ENCODE measurements at places on chromosomes 2 and 18.

DNA sequence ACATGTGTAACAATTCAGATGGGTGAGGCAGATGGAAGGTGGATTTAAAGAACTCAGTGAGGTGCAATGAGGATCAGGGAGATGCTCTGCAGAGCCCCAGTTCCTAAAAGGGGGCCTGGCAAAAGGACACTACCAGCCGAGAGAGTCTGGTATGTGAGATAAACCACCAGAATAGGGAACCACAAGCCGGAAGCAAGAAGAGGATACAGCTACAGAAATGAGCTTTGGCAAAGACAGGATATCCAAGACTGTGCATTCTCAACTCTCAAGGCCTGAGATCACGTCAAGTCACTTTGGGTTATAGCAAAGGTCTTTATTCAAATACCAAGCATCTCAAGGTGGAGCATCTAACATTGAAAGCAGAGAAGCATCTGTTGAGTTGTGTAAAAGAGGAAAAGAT lies 293.5 kb downstream of the ARHGAP15 start:
- DNase-seq: no peak

DNA sequence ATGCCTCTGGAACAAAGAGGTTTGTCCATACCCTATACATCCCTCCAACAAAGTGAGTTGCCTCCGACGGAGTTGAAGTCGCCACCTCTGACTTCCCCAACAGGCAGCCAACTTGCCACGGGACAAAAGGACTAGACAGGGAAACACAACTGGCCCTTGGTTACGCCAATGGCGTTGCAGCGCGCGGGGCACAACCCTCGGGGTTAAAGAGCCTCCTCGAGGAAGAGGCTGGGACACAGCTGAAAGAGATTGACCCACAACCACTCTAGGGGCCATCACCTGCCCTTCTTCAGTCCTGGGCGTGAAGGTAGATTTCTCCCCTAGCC lies 545 bp downstream of the GTF3C2 start:
- DNase-seq: no peak

GRCh38 chr2:100075532-100075931 lies 66.9 kb downstream of the AFF3 start:
- DNase-seq: no peak

DNA sequence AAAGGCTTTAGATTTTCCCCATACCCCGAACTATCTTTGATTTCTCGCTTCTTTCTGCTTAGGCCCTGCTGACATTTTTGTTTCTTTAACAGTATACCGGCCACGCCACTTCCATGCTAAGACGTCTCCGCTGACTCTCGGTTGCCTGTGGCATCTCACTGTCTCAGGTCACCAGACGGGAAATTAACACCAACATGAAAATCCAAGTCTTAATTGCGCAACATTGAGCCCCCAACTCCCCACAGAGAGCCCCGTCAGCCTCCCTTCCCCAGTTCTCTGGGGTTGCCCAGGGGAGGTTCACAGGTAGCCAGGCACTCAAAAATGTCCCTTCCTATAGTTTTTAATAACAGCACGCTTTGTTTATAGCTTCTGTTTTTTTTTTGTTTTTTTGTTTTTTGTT lies 30.2 kb downstream of the CD8B2 start:
- no peak for DNase-seq

DNA sequence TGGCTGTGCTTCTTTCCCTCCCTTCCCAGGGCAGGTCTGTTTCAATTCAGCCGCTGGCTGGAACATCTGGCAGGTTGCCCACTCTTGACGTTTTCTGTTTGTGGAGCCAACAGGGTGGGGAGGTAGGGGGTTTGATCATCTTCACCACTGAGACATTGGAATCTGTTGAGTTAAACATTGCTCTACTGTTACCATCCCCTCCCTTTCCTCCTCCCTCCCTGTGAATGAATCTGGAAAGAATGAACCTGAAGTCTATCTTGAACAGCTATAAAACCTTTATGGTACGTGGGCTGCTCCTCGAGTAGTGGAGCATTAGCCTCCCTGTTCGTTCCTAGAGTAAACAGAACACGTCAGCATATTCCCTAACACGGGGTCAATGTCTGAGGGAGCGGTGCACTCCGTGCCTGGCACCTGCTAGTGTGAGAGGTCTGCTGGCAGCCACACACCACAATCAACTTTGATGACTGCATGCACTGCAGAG lies 249.9 kb upstream of the RBBP8 start:
- DNase-seq: no peak

Data from CD4-positive, alpha-beta T cell treated with Interleukin-2 at 100 ng/mL for 4 hours (primary cell).